NCI-H1105 treated with DMSO at 0.1 percent for 48 hours (cell line): ENCODE measurements at places on chromosomes 12 and 14.

DNA sequence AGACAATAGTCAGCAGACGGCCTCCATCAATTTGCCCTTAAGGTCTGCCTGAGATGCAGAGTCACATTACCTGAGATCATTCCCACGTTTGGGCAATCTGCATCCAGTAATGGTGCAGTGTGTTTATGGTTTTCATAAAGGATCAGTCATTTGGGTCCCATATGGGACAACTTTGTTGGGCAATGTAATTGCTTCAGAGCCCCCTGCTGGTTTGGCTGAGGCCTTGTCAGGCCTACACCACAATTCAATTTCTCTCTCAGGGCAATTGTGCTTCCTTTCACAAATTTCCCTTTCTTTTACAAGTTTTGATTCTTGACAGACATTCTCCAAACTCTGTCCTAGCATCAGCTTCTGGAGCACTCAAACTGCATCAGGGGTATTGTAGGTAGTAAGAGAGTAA, 191.2 kb upstream of the SSTR1 start:
- DNase-seq: no peak

DNA sequence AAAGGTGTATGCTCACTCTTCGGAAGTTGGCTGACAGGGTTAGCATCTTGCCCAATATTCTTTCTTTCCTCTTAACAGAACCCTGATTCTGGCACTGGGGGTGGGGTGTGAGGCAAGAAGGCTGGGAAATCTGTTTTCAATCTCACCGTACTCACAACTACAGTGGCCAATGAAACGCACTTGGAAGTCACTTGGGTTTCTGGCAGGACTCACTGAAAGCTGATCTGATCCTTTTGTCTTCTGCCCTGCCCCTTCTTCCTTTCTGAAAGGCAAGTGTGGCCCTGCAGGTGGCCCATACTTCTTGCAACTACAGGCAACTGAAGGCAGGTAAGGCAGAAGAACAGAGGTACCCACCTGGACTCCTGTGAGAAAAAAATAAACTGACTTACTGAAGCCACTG, 106.9 kb downstream of the STXBP6 start:
- DNase-seq: peak; percentile 74

DNA sequence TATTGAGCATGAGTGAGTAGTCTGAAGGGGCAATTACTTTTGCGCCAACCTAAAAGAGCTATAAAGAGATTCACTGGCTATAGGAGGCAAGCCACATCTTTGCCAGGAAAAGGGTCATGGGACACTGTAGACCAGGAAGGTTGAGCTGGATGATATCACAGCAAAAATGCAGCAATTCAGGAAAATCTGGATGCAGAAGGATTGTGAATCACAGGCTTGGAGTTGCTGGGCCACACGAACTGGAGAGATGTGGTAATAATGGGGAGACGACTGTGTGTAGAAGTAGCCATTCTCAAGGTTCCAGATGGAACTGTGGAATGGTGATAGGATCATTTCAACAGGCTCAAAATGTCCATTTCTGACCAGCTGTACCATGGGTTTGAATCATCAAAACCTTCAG, 151.4 kb upstream of the DAAM1 start:
- no peak for DNase-seq

- DNase-seq: no peak
Measured at GRCh38 chr14:39857376-39858055, 425.3 kb upstream of the FBXO33 start.

GRCh38 chr12:41407232-41407799, 219.2 kb downstream of the PDZRN4 start:
- peak; percentile 82 for DNase-seq

DNA sequence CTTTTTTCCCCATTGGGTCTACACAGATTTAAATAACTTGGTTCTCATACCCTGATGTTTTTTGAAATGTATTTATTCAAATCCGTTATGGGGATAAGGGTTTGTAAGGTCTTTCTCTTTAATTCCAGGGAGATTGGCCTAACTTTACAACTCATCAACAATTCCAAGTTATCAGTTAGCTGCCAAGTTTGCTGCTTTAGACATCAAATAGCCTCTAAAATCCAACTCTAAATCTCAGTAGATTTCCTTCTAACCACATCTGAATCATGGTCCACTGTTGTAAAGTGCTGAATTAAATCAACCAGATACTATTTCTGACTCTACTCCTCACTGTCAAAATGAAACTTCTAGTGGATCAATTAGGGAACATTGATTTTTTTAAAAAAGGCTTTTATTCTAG, 364.1 kb upstream of the E2F7 start:
- no peak for DNase-seq

DNA sequence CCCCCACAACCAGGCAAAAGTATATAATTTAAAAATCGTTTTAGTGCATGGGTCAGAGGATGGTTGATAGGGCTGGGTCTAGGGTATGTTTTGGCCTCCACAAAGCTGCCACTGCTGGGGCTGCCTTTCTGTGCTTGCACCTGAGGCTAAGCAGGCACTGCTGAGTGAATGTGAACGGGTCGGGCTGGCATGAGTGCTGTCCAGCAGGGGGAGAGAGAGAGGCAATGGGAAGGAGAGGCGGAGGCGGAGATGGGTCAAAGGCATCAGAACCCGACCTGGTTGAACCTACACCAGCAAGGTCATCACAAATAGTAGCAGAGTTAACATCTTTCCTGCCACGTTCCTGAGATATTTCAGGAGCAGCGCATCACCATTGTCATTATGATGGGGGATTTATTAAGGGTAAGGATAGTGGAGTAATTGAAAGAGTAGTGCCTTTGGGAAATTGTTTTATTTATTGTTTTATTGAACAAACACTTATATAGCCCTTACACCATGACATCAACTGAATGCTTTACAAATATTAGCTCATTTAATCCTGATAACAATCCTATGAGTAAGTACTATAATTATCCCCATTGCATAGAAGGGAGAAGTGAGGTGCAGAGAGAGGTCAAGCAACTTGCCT, 5.8 kb upstream of the NRXN3 start:
- peak; percentile 10 for DNase-seq

GRCh38 chr12:75831402-75831801, 200.2 kb downstream of the PHLDA1 start:
- DNase-seq: peak; percentile 8

- DNase-seq: peak; percentile 56
Measured at GRCh38 chr14:32078023-32078857, 1.1 kb downstream of the ARHGAP5 start.
